Stimulated activated CD8-positive, alpha-beta memory T cell treated with anti-CD3 and anti-CD28 coated beads, Interleukin-12 subunit alpha, Interleukin-12 subunit beta, amount 100 ng/mL, for 4 hours (primary cell): ENCODE measurements at places on chromosomes 2 and 18.

DNA sequence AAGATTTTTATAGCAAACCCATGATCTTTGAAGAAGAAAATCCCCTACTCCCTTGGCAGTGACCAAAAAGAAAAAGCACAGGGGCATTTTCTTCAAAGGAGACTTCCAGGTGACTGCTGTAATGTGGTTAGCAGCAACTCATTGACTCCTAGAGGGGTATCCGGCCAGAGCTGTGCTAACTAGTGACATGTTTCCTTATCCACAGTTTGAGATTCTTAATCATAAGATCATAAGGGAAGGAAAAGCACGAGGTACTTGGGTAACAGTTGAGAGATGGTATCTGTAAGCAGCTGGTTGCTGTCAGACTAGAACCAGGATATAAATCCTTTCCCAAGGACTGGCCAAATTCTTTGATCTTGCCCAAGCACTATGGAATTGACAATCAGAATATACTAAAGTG lies 124.7 kb downstream of the MREG start:
- DNase-seq: no peak

DNA sequence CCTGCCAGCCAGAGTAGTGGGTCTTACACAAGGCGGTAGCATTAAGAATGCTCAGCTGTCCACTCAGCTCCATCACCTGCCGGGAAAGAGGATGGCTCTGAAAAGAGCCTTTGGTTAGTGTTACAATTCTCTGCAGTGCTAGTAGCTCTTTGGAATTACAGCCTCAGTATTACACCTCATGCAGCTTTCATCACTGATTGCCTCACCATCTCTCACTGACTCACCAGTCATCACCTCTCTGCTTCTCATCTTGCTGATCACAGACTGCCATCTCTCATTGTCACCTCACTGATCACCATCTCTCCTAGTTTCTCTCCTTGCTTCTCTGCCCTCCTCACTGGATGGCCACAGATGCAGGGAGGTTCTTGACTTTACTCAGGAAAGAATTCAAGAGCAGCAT lies 573.5 kb upstream of the SETBP1 start:
- DNase-seq: no peak

DNA sequence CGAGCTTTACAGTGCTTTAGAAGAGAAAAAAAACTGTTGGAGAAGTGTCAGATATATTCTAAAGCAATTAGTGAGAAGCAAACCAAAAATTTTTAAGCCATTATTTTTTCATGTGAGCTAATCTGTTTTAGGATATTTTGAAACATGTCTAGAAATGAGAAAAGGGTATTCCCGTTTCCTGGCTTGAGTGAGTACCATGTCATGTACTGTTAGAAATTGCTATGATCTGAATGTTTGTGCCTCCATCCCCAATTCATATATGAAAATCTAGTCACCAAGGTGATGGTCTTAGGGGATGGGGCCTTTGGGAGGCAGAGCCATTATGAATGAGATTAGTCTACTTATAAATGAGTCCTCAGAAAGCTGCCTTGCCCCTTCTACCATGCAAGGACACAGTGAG lies 493.3 kb upstream of the GCFC2 start:
- DNase-seq: no peak

DNA sequence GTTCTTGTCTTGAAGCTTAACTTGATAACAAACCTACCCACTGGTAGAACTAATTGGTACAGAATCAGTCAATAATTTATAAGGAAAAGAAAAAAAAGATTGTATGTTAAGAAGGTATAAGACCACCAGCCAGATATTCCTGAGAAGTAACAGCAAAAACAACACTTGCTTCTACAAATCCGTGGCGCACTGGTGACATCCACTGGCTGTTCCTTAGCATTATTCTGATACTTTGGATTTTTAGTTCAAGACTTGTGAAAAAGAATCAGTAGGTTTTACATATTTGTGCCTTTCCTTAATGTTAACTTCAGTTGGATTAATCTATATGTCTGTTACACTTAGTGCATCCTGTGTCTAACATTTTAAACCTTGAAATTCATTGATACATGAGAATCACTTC lies 141.8 kb downstream of the GRB14 start:
- no peak for DNase-seq

DNA sequence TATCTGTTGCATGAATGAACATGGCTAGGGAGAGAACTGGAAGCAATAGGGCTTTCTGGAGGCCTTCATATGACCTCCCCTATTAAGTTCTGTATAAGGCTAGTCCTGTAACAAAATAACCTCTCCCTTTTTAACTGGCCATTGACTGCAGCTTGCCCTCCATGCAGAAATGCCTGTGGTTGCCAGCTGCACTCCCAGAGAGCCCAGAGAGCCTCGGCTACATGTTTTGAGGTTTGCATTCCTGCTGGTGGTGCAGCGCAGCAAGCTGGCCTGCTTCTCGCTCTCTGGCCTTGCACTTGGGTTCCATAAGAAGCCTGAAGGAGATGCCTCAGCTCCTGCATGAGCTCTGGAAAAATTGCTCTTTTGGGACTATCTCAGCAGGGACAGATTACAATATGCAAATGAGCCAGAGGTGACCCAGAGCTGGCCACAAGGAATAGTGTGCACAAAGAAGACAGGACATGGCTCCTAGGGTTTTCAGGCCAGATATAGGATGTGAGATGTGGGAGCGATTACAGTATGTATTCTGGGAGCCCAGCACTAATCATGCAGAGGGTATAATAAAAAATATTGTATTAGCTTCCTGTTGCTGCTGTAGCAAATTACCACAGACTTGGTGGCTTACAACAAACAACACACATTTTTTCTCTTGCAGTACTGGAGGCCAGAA lies 186.7 kb downstream of the INSIG2 start:
- DNase-seq: no peak

GRCh38 chr2:109369671-109370191 lies 240.7 kb downstream of the SH3RF3 start:
- no peak for DNase-seq

GRCh38 chr2:43032213-43033015 lies 194.0 kb downstream of the ZFP36L2 start:
- DNase-seq: no peak

- DNase-seq: no peak
These were observed 426.3 kb upstream of the PKDCC start for GRCh38 chr2:41621563-41621962.

GRCh38 chr2:20231598-20232026 lies 6.7 kb upstream of the SDC1 start:
- no peak for DNase-seq

DNA sequence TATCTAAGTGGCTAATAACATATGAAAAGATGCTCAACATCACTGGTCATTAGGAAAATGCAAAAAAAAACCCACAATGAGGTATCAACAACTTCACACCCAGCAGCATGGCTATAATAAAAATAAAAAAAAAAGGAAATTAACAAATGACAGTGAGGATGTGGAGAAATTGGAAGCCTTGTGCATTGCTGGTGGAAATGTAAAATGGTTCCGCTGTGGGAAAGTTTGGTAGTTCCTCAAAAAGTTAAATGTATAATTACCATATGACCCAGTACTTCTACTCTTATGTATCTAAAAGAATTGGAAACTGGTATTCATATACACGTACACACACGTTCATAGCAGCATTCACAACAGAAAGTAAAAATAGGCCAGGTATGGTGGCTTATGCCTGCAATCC lies 15.5 kb upstream of the CACNB4 start:
- no peak for DNase-seq

GRCh38 chr18:79242246-79242645 lies 153.5 kb upstream of the NFATC1 start:
- DNase-seq: no peak

DNA sequence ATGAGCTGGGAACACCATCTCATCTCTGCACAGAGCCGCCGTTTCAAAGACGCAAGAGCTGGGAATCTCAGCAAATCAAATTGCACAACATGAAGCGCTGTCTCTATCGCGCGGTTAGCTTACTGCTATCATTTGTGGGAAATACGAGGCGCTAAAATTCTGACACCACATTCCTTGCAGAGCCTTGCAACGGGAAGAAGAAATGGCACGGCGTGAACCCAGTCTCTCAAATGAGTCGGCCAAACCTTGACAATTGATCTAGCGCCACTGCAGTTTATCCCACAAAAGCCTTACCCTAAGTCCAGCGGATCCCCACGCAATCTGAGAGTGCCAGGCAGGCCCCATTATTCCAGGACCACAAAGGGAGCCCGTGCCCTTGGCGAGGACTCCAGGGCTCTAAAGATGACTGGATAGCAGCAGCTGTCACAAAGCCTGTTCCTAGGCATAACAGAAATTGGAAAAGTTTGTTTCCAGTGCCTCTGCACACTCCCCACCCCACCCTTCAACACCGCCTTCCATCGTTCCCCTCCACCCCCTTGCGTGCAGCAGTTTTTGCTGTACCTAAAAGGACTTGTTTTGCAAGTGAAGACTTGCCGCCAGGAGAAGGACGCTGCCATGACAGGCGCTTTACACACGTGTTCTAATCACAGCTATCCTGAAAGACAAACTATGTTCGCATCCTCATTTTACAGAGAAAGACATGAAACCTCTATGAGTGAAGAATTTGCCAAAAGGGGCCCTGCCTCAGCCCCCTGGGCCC lies 252.4 kb downstream of the EIPR1 start:
- DNase-seq: no peak

- no peak for DNase-seq
These were observed 88.9 kb downstream of the AGAP1 start for GRCh38 chr2:235582729-235583128.

DNA sequence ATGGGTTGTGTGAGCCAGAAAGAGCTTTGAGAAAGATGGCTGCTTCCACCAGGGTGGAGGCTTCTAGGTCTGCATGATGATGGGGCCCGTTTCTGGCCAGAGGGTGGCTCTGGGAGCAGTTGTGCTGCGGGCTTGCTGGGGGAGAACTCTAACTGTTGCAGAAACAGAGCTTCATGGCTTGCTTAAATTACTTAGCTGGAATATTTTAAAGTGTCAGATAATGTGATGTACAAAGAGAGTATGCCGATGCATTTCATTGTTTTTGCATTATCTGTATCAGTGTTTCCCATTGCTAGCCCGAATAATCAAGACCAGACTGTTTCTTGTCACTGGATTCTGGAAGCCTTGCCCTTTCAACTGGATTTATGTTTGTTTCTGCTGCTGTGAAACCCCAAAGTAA lies 6.3 kb upstream of the DRC1 start:
- DNase-seq: no peak

GRCh38 chr2:43227830-43228281 lies 1.4 kb upstream of the ZFP36L2 start:
- DNase-seq: no peak

DNA sequence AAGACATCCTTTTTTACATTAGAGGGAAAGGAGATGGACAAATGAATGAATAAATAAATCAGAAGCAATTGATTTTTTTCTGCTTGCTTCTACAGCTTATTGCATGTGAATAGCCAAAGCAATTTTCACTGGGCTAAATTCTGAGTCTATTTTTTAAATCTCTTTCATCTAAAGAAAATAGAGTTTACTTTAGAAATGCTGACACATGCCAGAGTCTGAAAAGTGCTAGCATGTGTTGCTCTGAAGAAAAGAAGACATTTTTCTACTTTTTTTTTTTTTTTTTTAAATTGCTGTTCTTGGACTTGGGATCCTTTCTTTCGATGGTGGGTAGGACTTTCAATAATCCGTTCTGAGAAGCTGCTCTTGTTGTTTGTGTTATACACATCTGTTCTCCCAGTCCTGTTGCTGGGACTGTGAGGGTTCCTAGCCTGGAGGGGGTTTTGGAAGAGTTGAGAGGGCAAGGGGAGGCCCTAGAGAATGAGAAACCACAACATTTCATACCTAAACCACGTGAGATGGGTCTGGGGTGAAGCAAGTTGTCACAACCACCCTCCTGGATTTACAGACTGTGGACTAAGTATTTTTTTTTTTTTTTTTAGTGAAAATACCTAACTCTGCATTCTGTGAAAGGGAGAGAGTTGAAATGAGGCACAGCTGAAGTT lies 193.5 kb downstream of the PRKCE start:
- DNase-seq: no peak

DNA sequence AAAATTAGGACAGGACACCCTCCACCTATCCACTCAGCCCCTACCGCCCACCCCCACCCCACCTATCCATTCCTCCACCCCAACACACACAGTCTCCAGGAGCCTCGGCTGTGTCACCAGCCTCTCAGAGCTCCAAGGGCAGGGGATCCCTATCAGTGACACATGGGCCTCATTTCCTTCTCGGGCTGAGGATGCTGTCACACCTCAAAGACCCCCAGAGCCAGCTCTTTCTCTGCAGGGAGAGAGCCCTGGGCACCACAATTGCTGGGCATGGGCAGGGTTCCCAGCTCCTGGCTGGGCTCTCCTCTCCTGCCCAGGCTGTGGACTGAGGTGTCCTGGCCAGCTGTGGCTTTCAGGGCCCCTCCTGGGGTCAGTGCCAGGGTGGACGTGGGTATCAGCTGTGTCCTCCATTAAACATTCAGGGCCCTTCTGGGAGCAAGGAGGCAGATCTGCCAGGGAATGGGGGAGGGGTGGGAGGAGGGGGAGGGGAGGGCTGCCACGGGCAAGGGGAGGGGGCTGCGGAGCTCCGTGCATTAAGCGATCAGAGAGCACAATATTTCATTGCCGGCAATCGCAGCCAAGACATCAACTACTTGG lies 14.3 kb upstream of the ECEL1 start:
- DNase-seq: no peak

DNA sequence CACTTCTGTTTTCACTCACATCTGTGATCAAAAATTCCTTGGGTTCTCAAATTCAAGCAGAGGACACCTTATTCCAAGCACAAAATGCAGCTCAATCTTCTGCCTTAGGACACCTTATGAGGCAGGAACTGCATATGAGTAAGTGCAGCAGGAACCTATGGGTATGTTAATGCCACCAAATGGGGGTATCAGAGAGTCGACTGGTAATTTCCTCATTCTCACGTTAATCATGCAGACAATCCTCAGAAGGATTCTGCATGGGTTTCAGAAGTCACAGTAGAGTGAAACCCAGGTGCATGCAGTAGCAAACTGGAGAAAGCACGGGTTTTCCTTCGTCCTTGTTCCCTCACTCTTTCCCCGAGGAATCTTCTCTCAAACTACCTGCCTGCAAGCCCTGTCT lies 452.8 kb downstream of the CBLN2 start:
- DNase-seq: no peak
